NB4 (cell line): ENCODE measurements at places on chromosomes 1 and 21.
A peak's percentile ranks its signal among the peaks of the same experiment; 100 is the strongest.

GRCh38 chr1:109186733-109187086 lies 27.0 kb upstream of the SARS1 start:
- DNase-seq = no peak

GRCh38 chr1:91948097-91948496 lies 1.1 kb upstream of the BRDT start:
- no peak for DNase-seq

- no peak for DNase-seq
Measured at GRCh38 chr1:202901555-202901954, 12.6 kb upstream of the RABIF start.

DNA sequence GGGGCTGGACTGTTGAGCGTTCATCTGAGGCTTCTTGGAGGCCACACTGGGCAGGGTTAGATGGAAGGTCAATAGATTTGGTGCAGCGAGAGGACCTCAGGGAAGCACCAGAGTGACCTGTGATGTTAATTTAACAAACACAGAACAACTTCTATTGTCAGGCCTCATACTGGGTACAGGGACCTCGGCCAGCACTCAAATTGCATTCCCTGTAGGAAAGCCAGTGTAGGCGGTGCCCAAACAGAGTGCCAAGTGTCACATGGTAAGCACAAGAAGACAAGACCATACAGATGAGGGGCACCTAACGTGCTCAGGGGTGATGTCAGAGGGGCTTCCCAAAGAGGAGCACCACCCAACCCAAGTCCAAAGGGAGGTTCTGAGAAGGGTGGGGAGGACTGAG lies 1.3 kb downstream of the TMEM269 start:
- DNase-seq = no peak

- DNase-seq = no peak
Measured at GRCh38 chr21:34732388-34732821, 63.6 kb downstream of the CLIC6 start.

- no peak for DNase-seq
Measured at GRCh38 chr1:21732664-21733063, 50.3 kb downstream of the USP48 start.

DNA sequence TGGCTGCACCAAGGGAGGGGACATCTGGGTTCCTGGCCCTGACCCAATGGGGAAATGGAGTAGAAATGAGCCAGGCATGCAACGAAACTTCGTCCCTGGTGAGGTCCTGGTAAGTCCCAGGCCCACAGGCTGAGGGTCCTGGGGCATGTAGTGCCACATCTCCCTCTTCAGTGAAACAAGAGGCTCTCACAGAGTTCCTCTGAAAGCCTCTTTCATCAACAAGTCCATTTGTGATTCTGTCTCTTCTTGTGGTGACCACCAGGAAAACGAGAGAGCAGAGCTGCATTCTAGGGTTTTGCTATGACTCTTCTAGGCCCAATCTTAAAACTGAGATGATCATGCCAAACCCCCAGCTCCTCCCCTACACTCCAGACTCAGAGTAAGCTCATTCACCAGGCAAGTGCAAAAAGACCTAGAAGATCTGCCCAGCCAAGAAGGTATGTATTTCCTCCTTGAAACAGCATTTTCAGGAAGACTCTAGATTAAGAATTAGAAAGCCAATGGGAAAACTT lies 24.3 kb upstream of the RNF220 start:
- no peak for DNase-seq

- DNase-seq = no peak
Measured at GRCh38 chr1:237877631-237878030, 13.1 kb downstream of the ZP4 start.

DNA sequence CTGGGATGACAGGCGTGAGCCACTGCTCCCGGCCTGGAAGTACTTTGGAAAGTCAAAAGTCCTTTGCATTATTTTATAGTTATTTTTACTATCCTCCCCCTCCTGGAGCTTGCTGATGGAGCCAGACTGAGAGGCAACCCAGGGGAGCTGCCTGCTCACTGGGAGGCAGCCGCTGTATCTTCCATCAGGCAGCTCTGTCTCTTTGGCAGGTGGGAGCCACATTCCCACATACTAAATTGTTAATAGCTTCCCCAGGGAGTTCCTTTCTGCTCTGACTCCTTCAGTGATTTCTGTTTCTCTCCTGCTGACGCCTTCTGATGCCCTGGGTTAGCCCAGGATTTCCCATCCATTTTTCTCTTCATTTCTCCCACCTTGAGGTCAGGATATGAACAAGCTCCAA lies 4.9 kb upstream of the OPRD1 start:
- DNase-seq = no peak

DNA sequence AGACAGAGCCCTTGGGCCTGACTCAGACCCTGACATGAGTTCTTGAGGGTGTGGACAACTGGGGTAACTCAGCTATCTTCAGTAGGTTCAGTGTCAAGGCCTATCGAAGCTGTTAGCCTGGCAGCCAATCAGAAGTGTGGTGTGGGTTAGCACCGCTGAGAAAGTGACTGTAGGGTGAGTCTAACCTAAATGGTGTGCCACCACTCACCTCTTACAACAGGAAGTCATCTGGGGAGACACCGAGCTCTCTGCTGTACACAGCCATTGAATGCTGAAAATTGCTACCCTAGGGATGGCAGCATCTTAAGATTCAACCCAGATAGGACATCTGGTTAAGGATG lies 44.6 kb downstream of the RASSF5 start:
- DNase-seq = no peak

GRCh38 chr1:206951318-206952100 lies 5.2 kb upstream of the PIGR start:
- no peak for DNase-seq

- DNase-seq = no peak
Measured at GRCh38 chr1:62337706-62338631, 18.7 kb upstream of the KANK4 start.

DNA sequence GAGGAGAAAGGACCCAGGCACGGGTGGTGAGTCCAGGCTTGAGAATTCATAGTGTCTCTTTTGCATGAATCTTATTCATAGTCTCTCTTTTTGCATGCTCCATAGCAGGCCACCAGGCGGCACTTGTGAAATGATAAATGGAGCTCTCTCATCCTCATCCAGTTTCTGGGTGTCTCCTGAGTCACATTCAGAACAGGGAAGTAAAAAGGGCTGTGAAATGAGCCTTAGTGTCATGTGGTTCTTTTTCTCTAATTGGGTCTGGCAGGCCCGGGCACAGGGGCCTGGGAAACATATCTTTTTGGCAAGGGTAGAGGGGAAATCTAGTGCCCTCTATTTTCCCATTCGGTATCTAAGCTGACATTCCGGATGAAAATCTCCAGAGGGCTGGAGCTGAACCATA lies 19.1 kb upstream of the NCF2 start:
- peak; percentile 79 for DNase-seq

DNA sequence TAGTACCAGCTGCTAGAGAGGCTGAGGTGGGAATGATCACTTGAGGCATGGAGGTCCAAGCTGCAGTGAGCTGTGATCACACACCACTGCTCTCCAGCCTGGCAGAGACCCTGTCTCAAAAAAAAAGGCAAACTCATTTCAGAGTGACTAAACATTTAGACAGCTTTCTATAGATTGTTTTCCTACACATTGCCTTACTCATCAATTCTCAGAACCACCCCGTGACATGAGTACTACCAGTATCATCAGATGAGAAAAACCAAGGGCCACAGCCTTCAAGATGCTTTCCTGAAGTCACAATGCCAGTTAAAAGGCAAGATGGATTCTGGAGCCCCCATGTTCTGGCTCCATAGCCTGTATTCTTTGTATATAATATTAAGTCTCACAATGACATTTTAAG lies 22.4 kb upstream of the SMPDL3B start:
- no peak for DNase-seq

DNA sequence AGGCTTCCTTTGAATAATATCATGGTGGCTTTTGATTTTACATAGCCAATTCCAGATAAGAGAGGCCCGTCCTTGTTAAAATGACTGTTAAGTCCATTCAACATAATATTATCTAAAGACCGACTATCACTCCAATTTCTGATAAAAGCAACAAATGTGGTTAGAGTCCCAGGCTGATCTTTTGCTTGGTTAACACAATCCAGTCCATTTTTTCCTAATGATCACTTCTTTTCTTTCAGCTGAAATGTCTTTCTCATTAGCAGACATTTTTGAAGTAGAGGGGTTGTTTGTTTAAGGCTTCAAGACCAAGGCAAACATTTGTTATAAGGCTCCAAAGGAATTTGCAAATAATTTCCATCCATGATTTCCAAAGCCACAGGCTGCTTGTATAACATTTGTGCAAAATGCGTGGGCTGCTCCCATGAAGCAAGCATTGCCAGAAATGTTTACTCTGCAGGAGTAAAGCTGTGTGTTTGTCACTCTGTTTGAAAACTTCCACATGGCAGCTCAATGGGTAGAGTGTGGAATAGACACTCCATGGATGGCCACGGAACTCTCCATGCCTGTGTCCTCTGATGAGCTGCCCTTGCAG lies 111.5 kb downstream of the PSMG1 start:
- no peak for DNase-seq

DNA sequence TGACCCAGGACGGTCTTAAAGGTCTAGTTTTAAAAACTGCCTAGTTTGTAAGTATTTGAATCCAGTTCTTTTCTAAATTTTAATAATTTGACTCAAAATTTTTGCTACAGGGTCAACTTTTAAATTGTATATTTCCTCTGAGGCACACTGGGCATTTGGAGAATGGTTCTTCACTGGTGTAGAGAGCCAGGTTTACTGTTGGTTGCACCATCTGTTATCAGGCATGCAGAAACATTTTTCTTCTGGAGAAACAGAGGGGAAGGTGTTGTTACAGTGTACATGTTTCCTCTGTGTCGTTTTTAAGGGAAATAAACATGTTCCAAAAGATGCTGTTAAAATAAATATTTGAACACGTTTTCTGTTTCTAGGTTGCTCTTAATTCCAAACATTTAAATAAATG lies 39.0 kb upstream of the RWDD3 start:
- DNase-seq = no peak

DNA sequence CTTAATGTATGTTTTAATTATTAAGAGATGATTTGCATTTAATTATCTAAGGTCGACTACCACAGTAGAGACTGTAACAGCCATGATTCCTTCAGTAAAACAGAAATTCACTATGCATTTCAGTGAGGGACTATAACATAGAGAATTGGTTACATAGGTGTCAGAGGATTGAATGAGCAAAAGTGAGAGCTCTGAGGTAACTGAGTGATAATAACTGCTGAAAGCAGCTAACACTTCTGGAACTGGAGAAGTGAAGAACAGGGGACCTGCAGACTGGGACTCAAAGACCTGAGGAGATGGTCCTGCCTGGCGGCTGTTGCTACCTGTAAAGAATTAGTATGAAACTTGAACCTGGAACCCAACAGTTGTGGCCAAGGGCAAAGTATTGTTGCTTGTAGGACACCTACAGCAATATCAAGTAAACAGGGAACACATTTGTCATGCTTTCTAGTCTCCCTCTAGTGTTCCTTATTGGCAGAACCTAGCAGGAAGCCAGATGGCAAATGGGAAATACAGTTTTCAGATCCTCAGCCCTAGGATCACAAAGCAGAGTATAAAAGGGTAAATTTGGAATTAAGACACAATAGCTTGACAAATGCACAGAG lies 110.6 kb downstream of the HS2ST1 start:
- peak; percentile 44 for DNase-seq

DNA sequence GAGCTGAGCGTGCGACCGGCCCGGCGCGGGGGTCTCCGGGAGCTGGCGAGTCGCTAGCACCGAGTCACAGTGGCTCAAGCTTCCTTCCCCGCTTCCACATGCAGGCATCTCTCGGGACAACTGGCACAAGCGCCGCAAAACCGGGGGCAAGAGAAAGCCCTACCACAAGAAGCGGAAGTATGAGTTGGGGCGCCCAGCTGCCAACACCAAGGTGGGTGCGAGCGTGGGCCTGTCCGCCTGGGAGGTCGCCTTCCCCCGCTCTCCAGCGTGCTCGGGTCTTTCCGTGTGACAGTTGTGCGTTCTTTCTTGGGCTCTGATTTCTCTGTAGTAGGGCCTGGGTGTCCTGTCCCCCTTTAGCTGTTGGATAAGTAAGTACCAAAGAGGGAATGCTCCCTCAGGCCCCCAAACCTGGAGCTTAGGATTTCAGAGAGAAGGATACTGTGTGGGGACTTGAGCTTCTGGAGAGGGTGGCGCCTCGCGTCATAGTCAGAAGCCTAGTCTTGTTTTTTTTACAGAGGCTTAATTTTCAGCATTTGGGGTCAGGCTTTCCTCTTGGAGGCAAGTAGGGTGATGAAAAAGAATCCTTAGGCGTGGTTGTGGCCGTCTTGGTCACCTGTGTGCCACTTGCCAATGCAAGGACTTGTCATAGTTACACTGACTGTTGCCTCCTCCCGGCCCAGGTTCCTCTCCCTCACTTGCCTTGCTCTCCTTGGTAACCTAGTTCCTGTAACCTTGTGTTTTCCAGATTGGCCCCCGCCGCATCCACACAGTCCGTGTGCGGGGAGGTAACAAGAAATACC lies 790 bp downstream of the RPS8 start:
- DNase-seq = peak; percentile 61

GRCh38 chr1:100354971-100355394 lies 2.7 kb downstream of the CDC14A start:
- DNase-seq = peak; percentile 15

- DNase-seq = no peak
Measured at GRCh38 chr1:237316352-237316751, 274.4 kb downstream of the RYR2 start.
